ENCODE measurements at places on chromosomes 2 and 18. TPM values are rescaled to one million over a fixed set of nuclear protein-coding genes. Genes with fewer than 3 reads are reported as not detected.

GALNT13 gene
- 28.4 TPM for total RNA-seq

IGFBP5 gene
- 17.2 TPM for total RNA-seq

MYO1B gene
- total RNA-seq = 49.4 TPM

REG1B gene
- total RNA-seq = not detected

GMCL1 gene
- total RNA-seq = 18.7 TPM

IL18R1 gene
- total RNA-seq = under 0.01 TPM

SPEG gene
- total RNA-seq = 14.2 TPM

RAB11FIP5 gene
- total RNA-seq = 7.5 TPM

FOXD4L1 gene
- 0.31 TPM for total RNA-seq

LOXL3 gene
- total RNA-seq = 16.1 TPM

SLC4A5 gene
- total RNA-seq = 2.2 TPM

NXPH2 gene
- 30.4 TPM for total RNA-seq

CHRNG gene
- 0.16 TPM for total RNA-seq

DLGAP1 gene
- total RNA-seq = 80.2 TPM

C2orf15 gene
- 3.7 TPM for total RNA-seq

DNA sequence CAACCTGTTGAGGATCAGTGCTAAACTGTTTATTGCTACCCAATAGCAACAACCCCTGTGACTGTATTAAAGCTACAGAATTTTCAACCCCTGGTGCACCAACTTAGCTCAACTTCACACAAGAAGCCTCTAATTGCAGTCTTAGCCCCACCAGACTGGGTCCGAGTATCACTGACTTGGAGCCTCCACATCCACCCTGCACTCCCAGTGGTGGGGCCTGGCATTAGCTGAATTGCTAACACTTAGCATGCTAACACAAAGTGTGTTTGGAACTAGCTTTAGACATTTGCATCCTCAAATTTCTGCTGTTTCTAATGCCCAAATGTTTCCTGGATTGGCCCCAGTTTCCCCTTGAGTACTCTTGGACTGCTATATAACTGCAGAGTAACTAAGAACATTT, 298.6 kb downstream of the AGPS start:
- DNase-seq = no peak

DNA sequence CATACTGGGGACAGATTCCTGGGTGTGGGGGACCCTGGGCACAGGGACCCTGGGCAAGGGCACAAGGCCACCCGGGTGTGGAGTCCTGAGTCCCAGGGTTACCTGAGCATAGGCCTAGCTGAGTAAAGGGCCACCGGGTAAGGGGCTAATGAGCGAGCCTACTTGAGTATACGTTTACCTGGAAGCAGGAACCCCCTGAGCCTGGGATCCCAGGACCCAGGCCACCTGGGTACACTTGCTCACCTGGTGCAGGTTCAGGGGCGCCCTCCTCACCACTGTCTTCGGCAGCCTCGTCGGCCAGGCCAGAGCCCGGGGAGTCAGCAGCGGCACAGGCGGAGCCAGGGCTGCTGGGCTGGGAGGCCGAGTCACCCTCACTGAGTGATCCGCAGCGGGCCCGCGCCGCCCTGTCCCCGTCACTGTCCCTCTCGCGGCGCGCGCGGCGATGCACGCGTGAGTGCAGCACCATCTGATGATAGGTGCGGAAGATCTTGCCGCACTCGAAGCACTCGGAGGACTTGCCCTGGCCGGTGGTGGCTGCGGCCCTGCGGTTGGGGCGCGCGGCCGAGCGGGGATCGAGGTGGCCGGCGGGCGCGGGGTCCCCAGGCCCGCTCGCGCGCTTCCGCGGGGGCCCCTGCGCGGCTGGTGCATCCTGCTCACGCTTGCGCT, 53.9 kb downstream of the ZNF516 start:
- no peak for DNase-seq

DNA sequence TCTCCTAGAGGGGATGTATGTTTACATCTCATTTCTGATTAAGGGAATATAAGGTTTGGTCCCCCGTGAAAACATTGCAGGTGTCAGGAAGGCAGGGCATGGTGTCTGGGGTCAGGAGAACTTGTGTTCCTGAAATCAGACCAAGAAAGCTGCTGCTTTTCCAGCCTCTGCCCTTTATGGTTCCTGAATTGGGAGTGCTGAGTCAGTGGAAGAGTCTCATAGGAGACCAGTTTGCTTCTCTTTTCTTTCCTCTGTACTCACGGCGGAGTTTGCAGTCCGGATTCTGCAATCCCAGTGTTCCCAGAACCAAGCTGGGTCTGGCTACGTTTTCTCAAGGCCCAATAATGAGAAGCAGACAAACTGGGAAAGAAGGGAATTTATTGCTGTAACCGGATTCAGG, 5.1 kb upstream of the MARCO start:
- no peak for DNase-seq

DNA sequence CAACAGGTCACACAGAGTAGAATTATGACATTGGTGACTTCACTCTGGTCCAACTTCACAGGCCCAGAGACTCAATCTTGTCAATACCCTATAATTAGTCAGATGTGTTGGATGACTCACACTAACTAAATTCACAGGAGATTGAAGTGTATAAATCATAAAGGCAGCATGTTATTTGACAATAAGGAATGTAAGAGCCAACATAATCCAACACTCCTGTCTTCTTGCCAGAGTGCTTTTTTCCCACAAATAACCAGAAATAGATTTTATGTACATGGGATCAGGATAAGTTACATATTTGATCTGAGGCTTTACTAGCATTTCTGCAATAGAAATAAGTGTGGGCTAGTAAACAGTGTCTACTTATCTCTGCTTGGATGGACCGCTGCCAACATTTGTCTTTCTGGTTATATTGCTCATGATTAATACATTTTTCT, 42.2 kb upstream of the ZSWIM2 start:
- DNase-seq = no peak

DNA sequence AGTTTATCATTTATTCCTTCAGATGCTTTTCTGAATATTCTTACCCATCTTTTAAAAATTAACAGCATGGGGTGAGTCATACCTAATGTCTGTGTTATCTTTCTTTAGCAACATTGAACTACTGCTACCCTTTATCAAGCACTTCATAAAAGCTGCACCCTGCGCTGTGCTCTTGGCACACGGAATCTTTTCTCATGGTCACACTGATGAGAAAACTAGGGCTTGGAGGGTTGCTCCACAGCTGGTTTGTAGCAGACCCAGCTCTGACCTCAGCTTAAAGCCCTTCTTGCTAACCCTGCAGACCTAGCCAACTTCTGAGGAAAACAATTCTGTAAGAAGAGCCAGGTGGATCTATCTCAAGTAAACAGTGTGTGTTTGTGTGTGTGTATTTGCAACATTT, 106.3 kb downstream of the RNF144A start:
- no peak for DNase-seq

DNA sequence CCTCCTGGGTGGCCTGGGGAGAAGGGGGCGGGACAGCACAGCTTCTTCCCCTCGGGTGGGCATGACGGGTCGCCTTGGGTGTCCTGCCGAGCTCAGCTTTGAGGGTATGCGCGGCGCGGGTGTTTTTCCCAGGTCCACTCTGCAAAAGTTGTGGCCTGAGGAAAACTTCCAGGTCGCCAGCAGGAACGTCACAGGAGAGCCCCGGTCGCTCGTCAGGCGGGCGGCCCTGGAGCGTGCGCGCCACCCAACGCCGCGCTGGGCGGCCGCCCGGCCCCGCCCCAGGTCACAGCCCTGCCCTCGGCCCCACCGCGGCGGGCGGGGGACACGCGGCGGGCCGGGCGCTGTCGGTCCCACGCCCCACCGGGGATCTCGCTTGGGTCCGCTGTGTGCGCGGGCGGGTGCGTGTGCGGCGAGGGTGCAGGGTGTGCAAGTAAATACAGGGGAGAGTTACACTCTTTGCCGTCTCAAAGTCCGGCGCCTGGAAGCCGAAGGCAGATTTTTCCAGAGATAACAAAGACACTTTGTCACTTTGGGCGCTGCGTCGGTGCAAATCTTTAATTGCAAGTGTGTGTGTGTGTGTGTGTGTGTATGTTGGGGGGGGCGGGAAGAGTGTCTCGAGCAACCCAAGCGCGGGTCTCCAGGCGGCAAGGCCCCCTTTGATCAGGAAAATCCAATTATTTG, 616 bp upstream of the SP5 start:
- DNase-seq = no peak

GRCh38 chr2:18790509-18791171, 201.3 kb upstream of the NT5C1B start:
- DNase-seq = no peak

DNA sequence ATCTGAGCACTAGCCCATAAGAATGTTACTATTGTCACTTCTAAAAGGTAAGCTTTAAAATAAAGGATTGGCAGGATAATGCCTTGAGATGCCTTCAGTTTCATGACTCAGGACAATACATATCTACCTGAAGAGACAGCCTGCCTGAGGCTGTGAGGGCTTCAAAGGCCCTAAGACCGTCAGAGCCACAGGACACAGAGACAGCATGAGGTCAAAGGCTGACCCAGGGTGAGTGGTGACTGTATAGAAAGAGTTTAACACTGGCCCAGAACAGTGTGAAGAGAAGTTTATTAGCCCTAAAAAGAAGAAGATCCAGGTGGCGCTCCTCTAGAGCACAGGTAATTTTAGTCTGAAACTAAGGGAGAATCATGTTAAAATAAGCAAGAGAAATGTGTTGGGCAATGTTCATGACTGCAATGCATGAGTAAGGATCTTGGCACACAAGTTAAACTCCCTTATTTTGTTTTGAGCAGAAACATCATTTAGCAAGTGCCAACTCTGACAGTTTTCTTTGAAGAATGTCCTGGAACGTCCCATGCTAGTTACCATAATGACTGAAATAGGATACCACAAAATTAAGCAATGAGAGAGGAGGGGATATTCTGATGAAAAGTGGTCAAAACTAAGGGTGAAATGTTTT, 78.1 kb upstream of the FAM110C start:
- no peak for DNase-seq

GRCh38 chr2:112048236-112048592, 6.9 kb upstream of the TMEM87B start:
- no peak for DNase-seq

- DNase-seq = no peak
These were observed 19.1 kb upstream of the ITGA6 start for GRCh38 chr2:172408143-172408766.

- peak; percentile 32 for DNase-seq
These were observed 901 bp downstream of the WDFY1 start for GRCh38 chr2:223944166-223944702.

- no peak for DNase-seq
These were observed 807 bp downstream of the GAREM1 start for GRCh38 chr18:32469691-32470459.

DNA sequence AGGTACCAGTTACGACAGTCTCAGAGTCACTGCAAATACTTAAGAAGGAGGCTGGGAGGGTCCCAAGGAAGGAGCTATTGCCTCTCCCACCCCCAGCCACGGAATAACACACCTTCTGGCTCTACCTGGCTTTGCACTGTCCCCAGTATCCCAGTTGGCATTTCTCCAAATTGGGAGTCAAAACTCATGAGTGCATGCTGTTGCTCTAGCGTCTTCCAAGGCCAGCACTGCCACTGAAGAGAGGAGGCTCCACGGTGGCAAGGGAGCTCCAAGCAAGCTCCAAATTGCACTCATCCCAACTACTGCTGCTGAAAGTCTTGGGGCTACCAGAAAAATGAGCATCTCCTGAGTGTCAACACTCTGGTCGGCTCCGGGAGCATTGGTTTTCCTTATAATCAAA, 1.6 kb downstream of the SCTR start:
- no peak for DNase-seq

- DNase-seq = no peak
These were observed 983 bp downstream of the CXXC1 start for GRCh38 chr18:50286391-50287027.

GRCh38 chr2:53576166-53576565, 191.4 kb upstream of the CHAC2 start:
- DNase-seq = no peak

GRCh38 chr2:175439416-175439815, 257.9 kb upstream of the ATP5MC3 start:
- no peak for DNase-seq

GRCh38 chr2:9228781-9229469, 22.3 kb downstream of the ASAP2 start:
- DNase-seq = no peak

- no peak for DNase-seq
These were observed 140.3 kb downstream of the RPIA start for GRCh38 chr2:88831792-88832248.

- DNase-seq = no peak
These were observed 374.4 kb downstream of the MTX2 start for GRCh38 chr2:176643646-176644045.

GRCh38 chr2:144357623-144358373, 162.1 kb downstream of the ZEB2 start:
- no peak for DNase-seq

- DNase-seq = no peak
These were observed 97.2 kb downstream of the SOS1 start for GRCh38 chr2:39023649-39024048.

GRCh38 chr2:148545390-148546256, 98.9 kb upstream of the EPC2 start:
- DNase-seq = no peak

DNA sequence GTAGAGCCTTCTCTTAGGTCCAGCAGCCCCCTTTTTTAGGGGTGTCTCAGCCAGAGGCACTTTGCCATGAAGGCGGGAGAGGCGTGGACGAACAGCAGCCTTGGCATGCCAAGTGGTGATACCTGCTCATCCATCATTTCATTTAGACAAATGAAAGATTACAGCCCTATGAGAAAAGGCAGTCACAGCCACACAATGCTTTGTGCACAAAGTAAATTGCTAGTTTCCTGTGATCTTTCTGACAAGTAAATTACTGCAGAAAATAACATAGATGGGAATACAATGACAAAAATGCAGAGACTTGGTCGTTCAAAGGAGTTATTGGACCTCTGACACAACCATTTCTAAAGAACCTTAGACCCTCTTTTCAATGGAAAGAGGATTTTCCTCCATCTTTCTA, 94.9 kb downstream of the RND3 start:
- DNase-seq = no peak

GRCh38 chr2:75432761-75433361, 127.9 kb downstream of the EVA1A start:
- DNase-seq = no peak

DNA sequence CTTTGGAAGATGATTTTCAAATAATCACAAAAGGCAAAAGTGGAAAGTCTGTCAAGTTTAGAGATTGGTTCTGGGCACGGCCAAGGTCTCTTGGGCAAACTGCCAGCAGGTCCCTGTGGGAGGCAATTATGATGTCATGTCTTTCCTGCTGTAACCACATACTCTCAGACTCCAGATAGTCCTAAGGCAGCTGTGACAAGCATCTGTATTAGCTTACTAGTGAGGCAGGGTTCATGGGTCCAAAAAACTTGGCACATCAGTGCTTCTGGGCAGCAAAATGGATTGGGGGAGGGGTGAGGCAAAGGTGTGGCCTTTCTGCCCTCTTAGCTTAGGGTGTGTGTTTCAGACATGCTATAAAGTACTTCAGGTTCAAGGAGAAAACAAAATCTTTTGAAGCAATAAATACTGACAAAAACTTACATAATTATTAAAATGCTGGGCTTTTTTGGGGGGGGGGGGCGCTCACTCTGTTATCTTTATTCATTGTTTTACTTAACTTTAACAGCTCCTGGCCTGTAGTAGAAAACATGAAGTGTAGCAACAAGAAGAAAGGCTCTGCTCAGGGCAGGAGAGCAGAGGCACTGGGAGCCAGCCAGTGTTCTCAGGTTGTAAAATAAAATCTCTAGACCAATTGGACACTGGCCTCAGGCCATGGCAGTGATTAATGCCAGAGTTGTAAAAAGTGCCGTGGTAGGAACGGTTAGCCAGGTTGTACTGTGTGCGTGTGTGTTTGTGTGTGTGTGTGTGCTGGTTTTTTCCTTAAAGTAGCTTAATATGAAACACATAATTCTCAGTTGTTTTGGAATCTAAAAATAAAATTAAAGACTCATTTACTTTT, 14.3 kb upstream of the TANC1 start:
- DNase-seq = no peak
